ENCODE measurements at places on chromosomes 16 and 17.

DNA sequence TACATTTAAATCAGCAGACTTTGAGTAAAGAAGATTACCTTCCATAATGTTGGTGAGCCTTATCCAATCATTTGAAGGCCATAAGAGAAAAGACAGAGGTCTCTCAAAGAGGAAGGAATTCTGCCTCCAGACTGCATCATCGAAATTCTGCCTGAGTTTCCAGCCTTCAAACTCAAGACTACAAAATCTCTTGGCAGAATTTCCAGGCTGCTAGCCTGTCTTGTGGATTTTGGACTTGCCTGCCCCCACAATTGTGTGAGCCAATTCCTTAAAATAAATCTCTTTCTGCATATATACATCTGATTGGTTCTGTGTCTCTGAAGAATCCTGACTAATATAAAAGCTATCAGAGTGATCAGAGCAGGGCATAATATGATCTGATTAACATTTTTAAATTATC lies 216.6 kb upstream of the CPHXL start:
- no peak for DNase-seq

- DNase-seq, result peak; percentile 29
Measured at GRCh38 chr17:77857613-77858012, 100.9 kb upstream of the TNRC6C start.

- DNase-seq, result no peak
Measured at GRCh38 chr17:81993729-81994592, 16.5 kb downstream of the ASPSCR1 start.

GRCh38 chr17:41813699-41814124 lies 908 bp downstream of the FKBP10 start:
- DNase-seq, result no peak

- no peak for DNase-seq
Measured at GRCh38 chr17:50026046-50026675, 29.7 kb upstream of the ITGA3 start.

- DNase-seq, result no peak
Measured at GRCh38 chr16:70747703-70748631, 53.0 kb downstream of the VAC14 start.

- no peak for DNase-seq
Measured at GRCh38 chr17:728911-729310, 3.5 kb upstream of the TLCD3A start.

DNA sequence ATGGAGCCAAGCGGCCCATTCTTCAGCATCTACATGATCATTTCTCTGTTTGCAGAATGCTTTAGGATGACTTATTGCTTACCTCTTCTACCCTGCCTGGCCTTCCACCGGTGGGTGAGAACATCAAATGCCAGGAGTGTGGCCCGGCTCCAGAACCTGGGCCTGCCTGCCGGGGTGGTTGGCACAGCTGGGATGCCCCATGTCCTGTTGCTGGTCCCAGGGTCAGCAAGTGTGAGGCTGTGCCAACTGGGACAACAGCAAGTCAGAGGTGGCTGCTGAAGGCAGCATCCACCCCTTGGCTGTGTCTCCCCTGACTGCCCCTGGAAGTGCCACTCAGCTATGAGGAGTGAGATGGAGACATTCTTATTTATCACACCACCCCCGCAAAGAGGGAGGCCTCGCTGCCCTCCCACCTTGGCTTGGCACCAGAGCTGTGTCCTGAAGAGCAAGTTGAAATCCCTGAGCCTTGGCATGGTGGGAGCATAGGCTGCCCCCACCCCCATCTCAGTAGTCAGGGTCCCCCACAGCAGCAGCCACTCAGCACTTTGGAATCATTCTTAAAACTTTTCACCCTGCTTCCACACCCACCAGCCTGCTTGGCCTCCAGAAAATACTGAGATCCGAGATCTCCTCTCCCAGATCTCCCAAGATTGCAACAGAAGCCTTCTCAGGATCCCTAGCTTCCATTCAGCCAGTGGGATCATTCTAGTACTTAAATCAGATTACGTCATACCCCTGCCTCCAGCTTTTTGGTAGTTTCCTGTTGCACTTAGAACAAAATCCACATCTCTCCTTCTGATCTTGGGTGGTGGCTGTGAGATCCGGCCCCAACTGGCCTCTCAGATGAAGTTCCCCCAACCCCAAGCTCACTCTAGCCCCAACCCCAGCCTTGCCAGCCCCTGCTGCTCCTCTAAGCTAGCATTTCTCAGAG lies 127.5 kb downstream of the SOCS1 start:
- DNase-seq, result no peak

- DNase-seq, result no peak
Measured at GRCh38 chr16:15055141-15056053, 477 bp downstream of the NTAN1 start.

- DNase-seq, result no peak
Measured at GRCh38 chr16:74657870-74658642, 8.6 kb downstream of the RFWD3 start.

GRCh38 chr17:62791767-62792446 lies 16.2 kb downstream of the MARCHF10 start:
- DNase-seq, result no peak

GRCh38 chr17:73232587-73233373 lies 28.9 kb downstream of the CPSF4L start:
- DNase-seq, result peak; percentile 44

DNA sequence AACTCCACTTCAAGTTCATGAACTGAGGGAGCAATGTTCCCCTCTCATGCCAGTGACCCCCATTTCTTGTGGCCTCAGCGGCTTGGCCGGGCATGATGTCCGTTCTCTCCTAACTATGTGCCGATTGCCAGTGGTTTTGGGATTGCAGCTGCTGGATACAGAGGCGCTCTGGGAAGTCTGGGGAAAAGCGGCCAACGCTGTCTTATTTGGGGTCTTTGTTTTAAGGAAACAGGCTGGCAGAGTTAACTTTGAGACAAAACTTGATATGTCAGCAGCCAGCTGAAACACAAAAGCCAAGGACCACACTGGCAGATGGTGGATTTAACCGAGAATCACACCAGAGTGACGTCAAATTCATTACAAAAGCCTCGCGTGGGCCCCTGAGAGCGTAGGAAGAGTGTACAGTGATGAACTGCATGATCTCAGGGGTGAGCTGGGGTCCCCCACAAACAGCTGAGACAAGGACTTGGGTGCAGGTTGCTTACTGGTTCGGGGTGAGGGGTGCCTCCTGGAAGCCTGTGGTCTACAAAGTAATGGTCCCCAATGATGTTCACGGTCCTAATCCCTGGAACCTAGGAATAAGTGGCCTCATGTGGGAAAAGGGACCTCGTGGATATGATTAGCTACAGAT lies 180.4 kb downstream of the IRF8 start:
- no peak for DNase-seq

GRCh38 chr16:12885742-12886141 lies 15.7 kb upstream of the SHISA9 start:
- DNase-seq, result no peak

- DNase-seq, result no peak
Measured at GRCh38 chr17:63706336-63707082, 6.6 kb upstream of the LIMD2 start.

DNA sequence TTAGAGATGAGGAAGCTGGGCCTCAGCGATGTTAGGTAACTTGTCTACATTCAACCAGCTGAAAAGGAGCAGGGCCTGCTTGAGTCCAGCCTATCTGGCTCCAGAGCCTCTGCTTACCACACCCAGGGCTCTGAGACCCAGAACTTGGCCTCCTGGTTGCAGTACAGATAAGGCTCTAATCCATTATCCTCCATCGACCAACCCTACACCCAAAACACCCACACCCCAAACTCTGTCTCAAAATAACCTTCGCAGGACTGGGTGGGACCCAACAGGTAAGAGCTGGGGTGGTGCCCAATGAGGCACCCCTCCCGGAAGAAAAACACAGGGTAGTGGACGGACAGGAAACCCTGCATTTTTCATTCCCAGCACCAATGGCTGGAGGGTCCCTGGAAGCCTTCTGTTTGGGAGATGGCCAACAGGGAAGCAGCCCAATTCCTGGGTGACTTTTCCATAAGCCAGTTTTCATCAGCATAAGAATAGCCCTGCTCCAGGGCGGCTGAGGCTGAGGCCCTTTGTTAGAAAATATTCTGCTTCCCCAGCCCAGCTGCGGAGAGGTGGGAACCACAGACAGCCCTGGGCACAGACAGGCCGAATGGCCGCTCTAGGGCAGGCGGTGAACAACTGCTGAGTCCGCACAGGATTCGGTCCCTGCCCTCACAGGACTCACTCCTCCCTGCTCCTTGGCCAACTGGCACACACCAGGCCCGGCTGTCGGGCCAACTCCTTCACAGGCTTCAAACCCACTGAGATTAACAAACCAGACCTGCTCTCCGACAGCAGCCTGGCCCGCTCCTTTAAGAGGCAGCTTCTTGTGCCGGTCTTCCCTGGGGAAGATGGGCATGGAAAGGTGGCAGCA lies 9.8 kb downstream of the SMIM5 start:
- no peak for DNase-seq

- DNase-seq, result no peak
Measured at GRCh38 chr17:6546069-6546718, 10.2 kb downstream of the PITPNM3 start.

- no peak for DNase-seq
Measured at GRCh38 chr16:26133416-26134093, 441.8 kb downstream of the HS3ST4 start.

DNA sequence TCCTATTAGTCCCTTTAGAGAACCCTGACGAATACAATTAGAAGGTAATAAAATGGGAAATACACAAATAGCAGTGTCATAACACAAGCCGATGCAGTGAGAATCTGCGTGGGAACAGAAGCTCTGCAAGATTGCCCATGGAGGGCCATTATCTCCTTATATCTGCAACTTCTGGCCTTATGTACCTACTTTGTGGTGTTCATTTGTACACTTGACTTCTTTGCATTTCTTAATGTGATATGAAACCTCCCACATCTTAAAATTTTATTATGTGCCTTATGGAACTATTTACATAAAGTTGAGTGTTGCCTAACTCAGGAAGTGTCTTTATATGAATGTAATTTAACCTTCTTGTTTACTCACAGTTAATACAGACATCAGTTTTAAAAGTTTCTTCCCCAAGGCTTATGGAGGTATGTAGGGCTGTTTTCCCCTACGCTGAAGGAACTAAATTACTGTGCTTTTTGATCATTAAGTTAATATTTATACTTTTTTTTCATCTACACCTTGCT lies 10.1 kb upstream of the TANC2 start:
- DNase-seq, result no peak

DNA sequence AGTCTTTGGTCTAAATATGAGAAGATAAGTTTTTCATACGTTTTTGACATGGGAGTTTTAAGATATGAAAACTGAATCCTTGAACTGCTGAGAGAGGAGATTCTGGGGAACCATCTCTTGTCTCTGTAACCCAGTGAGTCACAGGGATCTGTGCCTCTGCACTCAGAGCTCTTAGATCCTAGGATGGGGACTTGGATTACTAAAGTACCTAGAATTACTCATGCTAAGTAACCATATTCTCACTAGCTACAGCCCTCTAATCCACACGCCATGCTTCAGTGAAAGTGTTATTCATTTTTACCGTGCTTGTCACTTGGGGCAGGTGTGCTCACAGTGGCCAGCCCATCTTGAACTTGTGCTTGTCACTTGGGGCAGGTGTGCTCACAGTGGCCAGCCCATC lies 2.0 kb downstream of the MRM3 start:
- no peak for DNase-seq

- DNase-seq, result no peak
Measured at GRCh38 chr16:62208934-62209333, 172.7 kb upstream of the CDH8 start.

DNA sequence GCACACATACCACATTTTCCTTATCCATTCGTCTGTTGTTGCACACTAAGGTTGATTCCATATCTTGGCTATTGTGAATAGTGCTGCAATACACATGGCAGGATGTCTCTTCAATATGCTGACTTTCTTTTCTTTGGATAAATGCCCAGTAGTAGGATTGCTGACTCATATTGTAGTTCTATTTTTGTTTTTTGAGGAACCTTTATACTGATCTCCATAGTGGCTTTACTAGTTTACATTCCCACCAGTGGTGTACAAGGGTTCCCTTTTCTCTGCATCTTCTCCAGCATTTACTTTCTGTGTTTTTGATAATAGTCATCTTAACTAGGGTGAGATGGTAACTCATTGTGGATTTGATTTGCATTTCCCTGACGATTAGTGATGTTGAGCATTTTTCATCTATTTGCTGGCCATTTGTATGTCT lies 118.1 kb downstream of the STXBP4 start:
- no peak for DNase-seq

DNA sequence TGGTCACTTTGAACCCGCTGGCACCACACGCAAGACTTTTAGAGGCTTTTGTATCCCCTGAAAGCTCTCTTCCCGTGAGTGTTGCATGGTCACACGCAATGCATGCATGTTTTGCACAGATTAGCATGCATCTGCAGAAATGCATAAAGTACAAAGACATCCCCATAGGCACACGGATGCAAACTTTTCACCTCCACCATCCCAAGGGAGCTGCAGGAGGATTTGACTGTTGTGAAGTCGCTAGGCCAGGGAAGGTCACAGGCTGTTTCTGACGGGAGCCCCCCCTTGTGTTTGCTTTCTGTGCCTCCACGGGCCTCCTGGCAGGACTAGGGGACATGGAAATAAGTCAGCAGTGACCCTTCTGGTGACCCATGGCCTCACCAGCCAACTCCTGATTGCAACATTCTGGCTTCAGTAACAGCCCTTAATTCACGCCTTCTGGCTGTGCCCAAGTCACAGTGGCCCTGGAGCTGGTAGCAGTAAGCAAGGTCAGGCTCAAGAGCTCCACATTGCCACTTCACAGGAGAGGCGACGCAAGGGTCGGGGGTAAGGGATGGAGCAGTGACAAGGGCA lies 45.1 kb downstream of the SOX9 start:
- no peak for DNase-seq

Data from activated naive CD4-positive, alpha-beta T cell treated with Interleukin-2 at 50 U/mL for 16 hours (primary cell).